ENCODE measurements at places on chromosomes 13 and 19. TPM values are rescaled to one million over a fixed set of nuclear protein-coding genes. Genes with fewer than 3 reads are reported as not detected.
A peak's percentile ranks its signal among the peaks of the same experiment; 100 is the strongest.

Gene ZNF563
- 4.1 TPM for polyA plus RNA-seq

DNA sequence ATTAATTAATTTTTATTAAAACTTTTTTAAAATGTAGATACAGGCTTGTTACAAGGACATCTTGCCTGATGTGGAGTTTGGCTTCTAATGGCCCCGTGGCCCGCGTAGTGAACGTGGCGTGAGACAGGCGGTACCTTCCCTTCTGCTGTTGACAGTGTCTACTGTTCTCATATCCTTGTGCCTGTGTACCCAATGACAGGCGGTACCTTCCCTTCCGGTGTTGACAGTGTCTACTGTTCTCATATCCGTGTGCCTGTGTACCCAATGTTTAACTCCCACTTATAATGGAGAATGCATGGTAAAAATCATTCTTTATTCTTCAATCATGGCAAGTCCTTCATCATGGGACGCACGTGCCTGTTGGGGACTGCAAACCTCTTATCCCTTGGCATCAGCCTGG lies 79.1 kb upstream of the ZNF835 start:
- DNase-seq, result no peak

Gene TLE6
- polyA plus RNA-seq, result 10.7 TPM

Gene LRRC63
- not detected for polyA plus RNA-seq

Gene TYROBP
- 8.9 TPM for polyA plus RNA-seq

GRCh38 chr13:27853335-27853734 lies 61.1 kb downstream of the GSX1 start:
- no peak for DNase-seq

Gene C13orf46
- not detected for polyA plus RNA-seq

DNA sequence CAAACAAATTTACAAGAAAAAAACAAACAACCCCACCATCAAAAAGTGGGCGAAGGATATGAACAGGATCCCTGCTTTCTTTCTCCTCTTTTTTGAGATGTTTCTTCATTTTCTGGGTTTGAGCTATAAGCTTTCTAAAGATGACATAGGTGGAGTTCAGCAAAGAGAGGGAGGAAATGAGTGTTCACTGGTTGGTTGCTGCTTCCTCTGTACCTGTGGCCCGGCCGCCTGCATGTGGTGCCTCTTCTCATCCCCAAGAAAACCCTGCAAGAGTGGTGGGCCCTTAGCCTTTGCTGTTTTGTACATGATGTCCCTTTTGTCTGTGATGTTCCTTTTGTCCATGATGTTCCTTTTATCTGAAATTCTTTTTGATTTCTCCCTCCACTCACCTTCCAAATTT lies 178.4 kb upstream of the SERP2 start:
- no peak for DNase-seq

DNA sequence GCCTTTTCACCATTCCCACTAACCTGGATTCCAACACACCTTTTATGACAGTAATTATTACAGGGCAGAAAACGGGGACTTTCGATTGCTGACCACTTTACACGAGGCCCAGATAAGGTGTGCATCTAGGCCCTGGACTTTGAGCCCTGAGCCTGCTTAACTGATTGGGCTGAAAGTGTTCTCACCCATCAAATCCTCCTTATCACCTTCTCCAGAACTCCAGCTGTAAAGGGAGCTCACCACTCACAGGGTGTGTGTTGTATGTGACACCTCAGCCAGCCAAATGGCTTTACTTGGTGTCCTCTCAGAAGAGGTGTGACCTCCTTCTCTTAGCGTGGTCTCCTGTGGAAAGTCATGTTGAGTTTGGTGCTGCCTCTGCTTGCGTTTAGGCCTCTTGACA lies 36.5 kb downstream of the SIPA1L3 start:
- DNase-seq, result no peak

DNA sequence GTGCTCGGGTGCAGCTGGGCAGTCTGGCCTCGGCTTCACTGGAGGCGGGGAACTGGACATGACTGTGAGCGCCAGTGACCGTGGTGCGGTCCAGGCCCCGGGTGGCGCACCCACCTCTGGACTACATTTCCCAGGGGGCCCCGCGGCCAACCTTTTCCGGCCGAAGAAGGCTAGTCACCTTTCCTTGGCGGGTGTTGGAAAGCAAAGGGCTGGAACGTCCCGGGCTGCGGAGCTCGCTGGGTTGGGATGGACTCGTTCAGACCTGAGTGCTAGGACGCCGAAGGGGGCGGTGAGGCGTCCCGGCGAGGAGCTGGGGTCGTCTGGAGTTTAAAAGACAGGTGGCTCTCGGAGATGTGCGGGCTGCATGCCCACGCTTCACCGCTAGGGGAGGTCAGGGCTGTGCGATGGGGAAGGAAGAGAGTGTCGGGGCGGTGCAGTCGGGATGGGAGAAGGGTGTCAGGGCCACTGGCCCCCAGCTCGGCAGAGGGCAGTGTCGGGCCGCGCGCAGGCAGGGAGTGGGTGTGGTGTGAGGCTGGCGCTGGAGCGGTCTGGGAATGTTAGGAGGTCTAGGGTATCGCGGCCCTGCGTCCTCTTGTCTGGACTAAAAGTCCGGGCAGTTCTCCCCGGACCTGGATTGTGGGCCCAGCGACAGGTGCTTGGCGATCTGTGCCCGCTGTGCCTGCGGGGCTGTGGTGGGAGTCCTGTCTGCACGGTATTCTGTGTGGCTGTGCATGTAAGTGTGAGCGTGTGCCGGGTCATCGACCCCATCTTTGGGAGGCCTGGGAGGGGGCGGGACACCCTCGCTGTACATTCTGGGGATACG lies 57.1 kb downstream of the ZNF568 start:
- DNase-seq, result peak; percentile 79

DNA sequence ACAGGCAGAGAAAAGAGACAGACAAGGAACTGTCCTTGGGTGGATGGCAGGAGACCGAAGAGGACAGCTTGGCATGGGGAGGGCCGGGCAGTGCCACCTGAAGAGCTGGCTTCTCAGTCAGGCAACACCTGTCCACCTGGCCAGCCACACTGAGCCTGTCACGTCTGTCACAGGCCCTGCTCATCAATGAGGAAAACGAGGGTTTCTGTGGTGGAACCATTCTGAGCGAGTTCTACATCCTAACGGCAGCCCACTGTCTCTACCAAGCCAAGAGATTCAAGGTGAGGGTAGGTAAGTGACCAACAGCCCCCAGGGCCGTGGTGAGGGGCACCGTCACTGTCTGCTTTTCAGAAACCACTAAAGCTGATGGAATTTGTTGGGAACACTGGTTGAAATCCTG lies 11.2 kb upstream of the PROZ start:
- DNase-seq, result no peak

GRCh38 chr13:95136638-95137037 lies 164.6 kb downstream of the ABCC4 start:
- no peak for DNase-seq

DNA sequence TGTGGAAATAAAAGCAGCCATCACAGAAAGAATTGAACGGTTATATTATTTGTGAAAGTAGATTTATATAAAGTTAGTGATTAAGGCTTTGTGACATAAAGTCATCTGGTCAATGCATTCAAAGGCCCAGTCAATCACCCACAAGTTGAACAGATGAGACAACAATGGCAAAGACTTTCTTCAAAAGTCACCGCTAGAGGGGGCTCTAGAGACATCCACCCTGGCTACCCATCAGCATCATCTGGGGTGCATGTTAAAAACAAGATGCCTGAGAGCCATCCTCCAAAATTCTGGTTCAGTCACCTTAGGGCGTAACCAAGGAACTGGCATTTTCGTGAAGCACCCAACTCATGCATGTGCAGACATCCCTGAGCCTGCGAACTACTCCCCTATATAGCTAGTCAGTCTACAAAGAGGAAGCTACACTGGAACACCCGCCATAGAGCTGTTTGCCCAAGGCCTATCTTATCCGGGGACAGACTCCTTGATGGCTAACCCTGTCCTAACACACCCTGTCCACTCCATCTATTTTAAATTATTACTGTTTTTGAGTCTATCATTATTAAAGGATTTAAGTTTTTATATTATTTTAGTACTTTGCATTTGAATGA lies 970.5 kb downstream of the UQCRFS1 start:
- no peak for DNase-seq

DNA sequence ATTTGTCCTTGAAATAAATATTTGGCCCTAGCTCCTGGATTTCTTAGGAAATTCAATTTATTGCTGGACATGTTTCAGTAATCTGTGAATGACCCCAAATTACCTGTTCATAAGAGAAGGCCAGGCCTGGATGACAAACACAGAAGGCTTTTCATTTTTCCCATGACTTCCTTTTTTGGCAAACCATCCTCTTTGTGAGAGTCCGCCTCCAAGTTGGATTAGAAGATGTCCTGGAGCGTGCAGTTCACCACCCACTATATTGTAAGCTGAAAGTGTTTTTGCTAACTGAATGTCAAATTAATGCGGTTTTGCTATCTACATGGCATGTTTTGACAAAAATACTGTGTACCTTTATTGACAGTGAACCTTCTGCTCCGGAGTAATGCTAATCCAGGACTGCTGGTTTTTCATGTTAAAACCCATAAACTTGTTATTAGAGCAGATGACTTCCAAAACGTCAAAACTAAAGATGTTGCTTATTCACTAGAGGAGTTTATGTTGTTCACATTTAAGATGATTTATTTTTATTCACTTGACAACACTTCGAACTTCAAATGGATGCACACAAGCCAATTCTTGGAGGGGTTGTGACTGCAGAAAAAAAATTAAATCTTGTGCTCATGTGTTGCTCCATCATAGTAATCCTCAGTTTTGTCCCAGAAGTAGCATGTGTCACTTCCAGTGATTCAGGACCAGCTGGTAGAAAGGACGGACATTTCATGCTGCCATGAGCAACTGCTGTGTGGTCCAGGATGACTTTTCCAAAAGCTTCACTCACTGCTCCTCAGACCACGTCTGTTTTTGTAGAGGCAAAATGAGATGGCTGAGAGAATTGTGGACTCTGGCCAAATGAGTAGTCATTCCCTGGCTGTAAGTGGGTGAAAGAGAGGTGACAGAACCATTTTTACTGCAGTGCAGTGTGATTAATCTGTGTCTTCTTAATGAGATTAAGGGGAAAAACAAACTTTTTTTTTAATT lies 71.0 kb downstream of the ITGBL1 start:
- DNase-seq, result no peak

DNA sequence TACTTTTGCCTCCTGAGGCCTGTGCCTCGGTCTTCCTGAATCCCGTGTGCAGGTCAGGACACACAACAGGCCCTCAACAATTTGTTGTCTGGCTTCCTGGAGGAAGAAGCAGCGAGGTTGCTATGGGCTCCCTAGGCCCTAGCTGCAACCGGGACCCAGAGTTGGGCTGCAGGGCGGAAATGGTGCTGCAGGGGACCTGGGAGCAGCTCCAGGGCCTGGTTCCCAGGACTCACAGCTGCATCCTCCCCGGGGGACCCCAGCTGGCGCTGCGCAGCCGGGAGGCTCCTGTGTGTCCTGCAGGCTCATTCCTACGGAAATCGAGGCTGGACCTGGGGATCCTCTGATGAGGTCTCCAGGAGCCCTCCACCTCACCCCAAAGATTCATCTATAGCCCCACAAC lies 999 bp upstream of the TNFAIP8L1 start:
- DNase-seq, result no peak

Gene NEK3
- 3.6 TPM for polyA plus RNA-seq

DNA sequence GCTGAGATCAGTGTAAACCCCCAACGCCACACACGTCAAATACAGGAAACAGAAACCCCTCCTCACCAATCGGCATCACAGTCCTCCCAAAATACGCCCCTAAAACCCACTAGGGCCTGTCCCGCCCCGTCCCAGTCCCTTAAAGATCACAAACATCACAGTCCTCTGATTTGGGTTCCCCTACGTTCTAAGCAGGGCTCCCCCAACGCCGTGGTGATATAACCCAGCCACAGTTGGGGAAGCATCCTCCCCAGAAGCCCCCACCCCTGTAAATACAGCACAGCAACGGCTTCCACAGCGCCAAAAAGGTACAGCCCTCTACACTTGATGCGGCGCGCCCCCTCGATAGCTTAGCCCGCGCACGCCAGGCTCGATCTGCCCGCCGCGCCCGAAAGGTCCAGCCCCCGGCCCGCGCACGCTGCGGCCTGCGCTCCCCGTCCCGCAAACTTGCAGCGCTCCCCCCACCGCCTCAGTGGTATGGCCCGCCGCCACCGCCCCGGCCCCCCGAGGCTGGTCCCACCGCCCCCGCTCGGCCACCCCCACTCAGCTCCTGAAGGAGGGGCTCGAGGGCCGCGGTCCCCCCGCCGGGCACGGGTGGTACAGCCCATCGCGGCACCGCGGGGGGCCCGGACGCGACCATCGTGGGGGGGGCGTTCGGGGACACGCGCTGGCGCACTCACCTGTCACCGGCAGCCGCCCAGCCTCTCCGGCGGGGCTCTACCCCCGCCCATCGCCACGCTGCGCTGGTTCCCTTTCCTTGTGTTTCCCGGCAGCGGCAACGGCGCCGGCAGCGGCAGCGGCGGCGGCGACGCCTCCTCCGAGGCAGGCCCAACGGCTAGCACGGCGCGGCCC lies at the start of gene AKT2:
AKT2 (minus strand) TSS at position 845 of the 852 bp plus-strand sequence. CDS start 20,078 bp downstream, outside the sequence.
- DNase-seq, result peak; percentile 88

DNA sequence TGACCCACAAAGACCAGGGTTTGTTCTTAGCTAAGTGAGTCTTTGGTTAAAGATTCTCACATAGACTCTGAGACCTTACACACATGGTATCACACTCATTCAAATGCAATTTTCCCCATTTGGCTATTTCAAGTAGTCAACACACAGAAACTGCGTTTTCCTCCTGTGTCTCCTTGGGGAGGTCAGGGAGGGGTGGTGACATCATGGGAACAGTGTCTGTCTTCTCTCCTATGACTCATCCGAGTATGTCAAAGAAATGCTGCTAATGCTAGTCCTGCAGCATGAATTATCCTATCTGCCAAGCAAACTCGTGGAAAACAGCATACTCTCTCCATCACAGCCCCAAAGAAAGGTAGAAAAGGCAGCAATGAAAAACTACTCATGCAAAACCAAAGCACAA lies 100.2 kb downstream of the ENOX1 start:
- DNase-seq, result no peak

Gene FUT3
- polyA plus RNA-seq, result not detected

GRCh38 chr13:70108356-70109105 lies at the start of gene KLHL1:
Gene KLHL1 (minus strand): TSS chr13:70108452. CDS start chr13:70107699, 753 bp downstream.
- DNase-seq, result no peak

DNA sequence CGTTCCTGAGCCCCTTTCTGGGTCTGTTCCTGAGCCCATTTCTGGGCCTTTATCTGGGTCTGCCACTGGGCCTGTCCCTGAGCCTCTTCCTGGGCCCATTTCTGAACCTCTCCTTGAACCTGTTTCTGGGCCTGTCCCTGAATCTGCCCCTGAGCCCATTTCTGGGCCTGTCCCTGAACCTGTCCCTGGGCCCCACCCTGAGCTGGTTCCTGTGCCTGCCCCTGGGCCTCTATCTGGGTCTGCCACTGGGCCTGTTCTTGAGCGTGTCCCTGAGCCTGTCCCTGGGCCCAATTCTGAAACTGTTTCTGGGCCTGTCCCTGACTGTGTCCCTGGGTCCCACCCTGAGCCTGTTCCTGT lies 40.4 kb upstream of the GRTP1 start:
- DNase-seq, result no peak

Gene C1QTNF9
- not detected for polyA plus RNA-seq

GRCh38 chr13:29844441-29844840 lies 6.0 kb downstream of the UBL3 start:
- no peak for DNase-seq

- DNase-seq, result no peak
Observed at GRCh38 chr13:91017669-91018053, 329.8 kb upstream of the MIR17HG start.

GRCh38 chr13:30895773-30896172 lies 10.3 kb upstream of the MEDAG start:
- DNase-seq, result no peak

Gene RASGRP4
- polyA plus RNA-seq, result 0.27 TPM

GRCh38 chr13:70043685-70044084 lies 63.9 kb upstream of the ATXN8OS start:
- DNase-seq, result no peak

Gene HRC
- polyA plus RNA-seq, result not detected

- no peak for DNase-seq
Observed at GRCh38 chr13:80469105-80469852, 128.4 kb upstream of the SPRY2 start.

Data from naive B cell (primary cell).